ENCODE measurements at places on chromosomes 4 and X.

DNA sequence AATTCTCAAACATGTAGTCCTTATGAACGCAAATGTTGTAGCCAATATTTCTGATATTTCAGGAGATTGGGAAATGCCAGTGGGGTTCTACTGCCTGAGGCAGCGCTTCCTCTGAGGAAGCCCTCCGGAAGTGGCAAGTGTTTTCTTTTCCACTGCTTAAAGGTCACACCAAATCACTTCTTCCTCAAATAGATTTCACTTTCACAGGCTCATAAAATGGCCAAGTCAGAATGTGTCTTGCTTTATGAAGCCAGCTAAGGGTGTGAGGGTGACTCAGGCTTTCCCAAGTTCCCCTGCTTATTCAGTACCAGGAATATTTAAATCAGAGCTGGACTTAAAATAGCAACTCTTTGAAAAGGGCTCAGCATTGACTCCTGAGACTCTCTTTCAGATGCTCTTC, 514.2 kb upstream of the DIPK2B start:
- peak; percentile 64 for DNase-seq

DNA sequence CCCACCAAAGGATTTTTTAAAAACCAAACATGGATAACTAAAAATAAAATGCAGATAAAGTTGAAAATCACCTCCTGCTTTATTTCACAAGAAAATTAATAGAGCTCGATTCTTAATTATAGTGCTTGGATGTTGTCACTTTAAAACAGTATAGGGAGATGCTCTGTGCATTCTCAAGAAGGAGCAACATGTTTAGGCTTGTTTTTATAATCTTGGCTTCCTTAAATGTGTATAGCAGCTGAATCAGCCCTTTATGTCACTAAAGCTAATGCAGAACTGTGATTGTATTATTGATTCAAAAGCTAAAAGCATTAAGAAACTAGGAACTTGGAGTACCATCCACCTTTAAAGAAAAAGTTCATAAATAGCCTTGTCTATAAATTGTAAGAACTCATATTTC, 12.9 kb downstream of the UTP3 start:
- no peak for DNase-seq

DNA sequence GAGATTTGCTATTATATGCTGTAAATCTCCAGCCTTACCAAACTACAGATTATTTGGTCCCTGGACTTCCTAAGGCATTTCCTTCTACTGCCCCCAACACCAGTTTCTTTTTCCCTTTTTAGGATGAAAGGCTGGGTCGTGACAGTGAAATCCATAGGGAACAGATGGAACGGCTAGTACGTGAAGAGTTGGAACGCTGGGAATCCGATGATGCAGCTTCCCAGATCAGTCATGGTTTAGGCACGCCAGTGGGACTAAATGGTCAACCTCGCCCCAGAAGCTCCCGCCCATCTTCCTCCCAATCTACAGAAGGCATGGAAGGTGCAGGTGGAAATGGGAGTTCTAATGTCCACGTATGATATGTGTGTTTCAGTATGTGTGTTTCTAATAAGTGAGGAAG, 67.9 kb downstream of the PKD2 start:
- no peak for DNase-seq

DNA sequence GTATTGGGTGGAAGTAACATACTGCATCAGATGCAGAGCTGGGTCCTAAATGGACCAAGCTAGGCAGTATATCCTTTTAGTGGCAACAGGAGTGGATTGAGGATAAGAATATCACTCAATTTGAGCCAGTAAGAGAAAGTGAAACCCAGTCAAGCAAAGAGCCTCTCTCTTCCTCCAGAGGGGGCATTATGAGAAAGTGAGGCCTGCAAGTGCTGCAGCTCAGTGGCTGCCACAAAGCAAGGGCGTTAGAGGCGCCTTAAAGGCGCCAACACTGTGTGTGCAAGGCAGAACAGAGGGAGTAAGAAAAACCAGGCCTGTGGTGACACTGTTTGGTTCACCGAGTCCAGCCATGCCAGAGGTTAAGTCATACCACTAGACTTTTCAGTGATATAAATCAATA, 17.5 kb downstream of the STX18 start:
- no peak for DNase-seq

DNA sequence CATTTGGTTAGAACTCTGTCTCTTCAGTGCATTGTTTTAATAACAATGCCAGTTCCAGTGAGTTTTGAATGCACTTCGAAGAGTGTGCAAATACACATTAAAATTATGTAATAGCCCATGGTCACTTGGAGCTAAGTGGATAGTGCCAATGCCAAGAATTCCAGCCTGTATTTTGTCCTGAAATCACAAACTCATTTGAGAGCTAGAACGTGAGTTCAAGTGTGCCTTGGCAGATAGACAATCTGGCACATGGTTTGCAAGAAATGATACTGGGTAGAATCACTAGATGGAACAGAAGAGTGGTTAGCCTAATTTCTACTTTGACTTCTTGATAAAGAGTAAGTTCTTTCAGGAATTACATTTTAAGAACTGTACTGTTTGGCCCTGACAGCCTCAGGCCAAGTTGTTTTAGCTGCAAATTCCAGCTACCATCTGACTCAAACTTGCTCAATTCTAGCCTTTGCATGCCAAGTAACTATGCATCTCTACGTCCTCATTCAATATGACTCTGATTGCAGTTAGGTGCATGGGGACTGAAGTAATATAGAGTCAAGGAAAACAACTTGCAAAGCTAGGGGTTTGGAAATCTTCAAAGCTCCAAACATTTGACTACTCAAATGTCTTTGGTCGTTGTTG, 131.9 kb upstream of the SMIM31 start:
- DNase-seq = no peak

DNA sequence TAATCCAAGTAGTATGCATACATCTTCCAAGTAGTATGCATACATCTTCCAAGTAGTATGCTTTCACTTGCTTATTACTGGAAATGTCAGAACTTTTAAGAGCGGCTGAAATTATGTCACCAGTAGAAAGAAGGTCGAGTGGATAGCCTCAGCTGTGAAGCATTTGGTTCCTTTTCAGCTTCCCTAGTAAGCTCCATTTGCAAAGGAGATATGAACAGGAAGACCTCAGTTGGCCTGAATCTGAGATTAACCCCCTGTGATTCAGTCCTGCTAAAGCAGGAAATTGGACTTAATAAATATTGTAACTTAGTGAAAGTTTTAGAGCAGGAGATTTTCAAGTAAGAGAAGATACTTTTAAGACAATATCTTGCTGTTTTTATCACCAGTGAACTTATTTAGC, 48.1 kb downstream of the PCDH7 start:
- no peak for DNase-seq

DNA sequence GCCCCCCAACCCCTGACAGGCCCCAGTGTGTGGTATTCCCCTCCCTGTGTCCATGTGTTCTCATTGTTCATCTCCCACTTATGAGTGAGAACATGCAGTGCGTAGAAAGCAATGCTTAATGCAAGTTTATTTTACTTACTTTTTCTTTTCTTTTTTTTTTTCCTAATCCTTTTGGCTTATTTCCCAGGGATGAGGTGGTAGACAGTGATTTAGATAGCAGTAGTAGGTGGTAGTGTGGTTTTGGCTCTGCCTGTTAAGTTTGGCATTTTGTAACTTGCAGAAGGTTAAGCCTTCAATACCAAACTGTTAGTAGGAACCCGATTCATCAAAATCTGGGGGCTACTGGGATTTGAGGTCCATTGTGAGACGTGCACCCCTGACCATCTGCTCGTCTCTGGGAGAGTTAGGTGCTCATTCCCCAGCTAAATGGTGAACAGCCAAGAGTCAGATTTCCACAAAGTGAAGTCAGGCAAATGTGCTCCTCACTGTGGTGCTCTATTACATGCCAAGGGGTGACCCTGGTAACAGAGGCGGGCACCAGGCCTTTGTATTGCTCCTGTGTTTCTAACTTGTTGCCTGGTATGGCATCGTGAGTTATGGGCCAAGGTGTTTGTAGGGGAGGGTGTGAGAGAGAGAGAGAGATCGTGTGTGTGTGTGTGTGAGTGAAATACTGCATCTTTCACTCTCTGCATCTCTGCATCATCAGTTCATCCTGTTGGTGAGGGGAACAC, 70.3 kb downstream of the PHOX2B start:
- DNase-seq = no peak

DNA sequence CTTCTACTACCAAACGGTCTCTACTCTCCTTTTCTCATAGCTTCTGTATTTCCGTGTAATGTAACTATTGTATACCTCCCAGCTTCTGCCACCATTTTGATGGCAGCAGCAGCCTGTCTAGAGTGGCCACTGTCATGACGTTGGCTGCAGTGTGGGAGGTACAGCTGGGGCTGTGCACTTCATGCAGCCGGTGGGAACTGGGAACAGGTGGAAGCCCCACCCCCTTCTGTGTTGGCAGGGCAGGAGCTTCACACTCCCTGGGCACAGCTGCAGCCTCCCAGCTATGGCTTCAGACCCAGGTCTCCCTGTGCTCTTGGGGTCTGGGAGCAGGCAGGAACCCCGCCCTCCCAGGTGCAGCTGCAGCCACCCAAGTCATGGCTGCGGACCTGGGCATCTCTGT, 49.8 kb upstream of the SEC24B start:
- DNase-seq = no peak

DNA sequence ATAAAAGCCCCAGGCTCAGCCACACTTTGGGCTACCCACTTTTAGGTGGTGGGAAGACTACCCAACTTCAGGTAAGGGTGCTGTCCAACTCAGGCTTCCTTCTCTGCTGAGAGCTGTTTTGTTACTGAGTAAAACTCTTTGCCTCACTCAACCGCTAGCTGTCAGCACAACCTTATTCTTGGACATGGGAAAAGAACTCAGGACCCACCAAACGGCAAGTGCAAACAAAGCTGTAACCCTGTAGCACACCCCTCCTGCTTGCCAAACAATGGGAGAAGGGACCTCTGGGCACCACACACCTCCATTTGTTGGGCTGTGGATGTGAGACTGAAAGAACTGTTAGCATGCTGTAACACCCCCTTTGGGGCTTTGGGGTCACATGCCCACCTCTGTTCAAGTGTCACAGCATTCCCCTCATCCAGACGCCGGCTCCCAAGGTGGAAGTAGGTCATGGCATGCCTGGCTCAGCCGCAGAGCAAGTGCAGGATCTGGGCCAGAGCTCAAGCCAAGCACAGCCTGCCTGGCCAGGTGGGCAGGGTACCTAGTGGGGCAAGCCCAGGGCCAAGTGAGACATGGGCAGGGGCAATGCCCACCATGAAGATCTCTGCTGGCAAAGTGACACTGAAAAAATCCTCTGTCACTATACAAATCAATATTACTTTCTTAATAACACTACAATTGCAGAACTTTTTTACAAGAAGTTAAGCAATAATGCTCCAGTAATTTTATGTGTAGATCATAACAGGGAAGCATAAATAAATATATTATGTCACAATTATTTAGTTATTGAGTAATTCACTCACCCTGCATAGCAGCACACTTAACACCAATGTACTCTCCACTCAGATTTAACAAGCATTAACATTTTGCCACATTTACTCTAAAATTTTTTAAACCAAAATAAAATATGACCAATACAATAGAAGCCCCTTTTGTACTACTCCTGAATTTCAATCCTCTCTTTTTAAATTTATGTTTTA, 107.2 kb downstream of the TBCK start:
- DNase-seq = no peak

GRCh38 chr4:26663888-26664287, 80.0 kb downstream of the TBC1D19 start:
- DNase-seq = no peak

DNA sequence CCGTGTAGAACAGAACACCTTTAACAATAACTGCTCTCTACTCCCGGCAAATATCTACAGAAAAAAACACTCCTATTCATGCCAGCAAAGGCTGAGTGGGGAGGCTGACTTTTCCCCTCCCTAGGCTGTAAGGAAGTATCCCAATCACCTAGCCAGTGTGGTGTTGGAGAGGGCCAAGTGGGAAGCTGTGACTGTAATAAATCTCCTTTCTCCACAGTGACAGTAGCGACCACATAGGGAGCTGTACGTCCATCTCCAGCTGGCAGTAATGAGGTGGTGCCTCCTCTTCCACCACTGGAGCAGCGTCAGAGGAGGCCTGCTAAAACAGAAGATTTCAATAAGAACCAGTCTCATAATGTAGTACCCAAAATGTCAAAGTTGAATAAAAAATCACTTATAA, 47.9 kb upstream of the PLAC1 start:
- DNase-seq = no peak

GRCh38 chr4:110612631-110613269, 10.1 kb downstream of the PITX2 start:
- no peak for DNase-seq

- DNase-seq = no peak
These were observed 39.4 kb downstream of the PPM1K start for GRCh38 chr4:88244816-88245579.

- DNase-seq = no peak
These were observed 115.1 kb downstream of the SH3KBP1 start for GRCh38 chrX:19772096-19772821.

GRCh38 chrX:44025555-44025954, 52.4 kb upstream of the NDP start:
- DNase-seq = no peak

GRCh38 chrX:46576458-46576857, 2.9 kb downstream of the CHST7 start:
- DNase-seq = no peak

DNA sequence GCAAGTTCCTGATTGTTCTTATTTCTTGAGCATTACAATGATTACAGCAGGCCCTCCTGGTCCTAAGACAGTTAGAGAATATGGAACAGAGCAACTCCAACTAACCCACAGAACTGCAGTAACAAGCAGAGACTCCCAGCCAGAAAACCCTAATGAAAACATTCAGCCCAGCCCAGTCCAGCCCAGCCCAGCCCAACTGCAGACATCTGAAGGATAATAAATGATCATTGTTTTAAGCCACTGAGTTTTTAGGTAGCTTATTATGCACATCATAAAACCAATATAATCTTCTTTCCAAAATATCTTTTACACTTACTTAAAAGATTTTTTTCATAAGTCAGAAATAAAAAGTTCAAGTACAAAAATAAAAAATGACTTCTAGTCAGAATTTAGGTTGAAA, 51.3 kb downstream of the SPOCK3 start:
- no peak for DNase-seq

DNA sequence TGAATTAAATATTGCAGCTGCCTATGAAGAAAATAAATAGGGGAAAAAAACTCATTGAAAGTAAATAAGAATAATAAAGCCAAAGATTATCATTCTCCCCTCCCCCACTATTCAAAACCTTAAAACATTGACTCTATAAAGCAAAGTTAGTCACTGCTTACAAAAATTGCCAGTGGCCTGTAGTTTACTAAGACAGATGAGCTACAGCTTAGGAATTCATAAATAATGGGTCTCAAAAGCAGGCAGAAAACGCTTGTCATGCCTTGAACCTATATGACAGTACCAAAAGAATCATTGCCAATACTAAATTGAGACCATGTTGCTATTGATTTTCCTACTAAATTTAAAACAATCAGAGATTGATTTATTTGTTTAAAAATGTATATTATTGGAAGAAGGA, 78.9 kb downstream of the SLC10A7 start:
- peak; percentile 30 for DNase-seq

GRCh38 chr4:36027203-36027602, 217.1 kb downstream of the ARAP2 start:
- no peak for DNase-seq

- no peak for DNase-seq
These were observed 25.3 kb downstream of the APBB2 start for GRCh38 chr4:41189076-41189475.

GRCh38 chr4:182904211-182904761, 12.9 kb downstream of the DCTD start:
- no peak for DNase-seq

- no peak for DNase-seq
These were observed 183.4 kb downstream of the PPP3CA start for GRCh38 chr4:101163936-101164335.

GRCh38 chr4:7714738-7715137, 224.9 kb downstream of the AFAP1 start:
- DNase-seq = no peak

GRCh38 chr4:146252969-146253611, 38.8 kb downstream of the REELD1 start:
- no peak for DNase-seq
